H9 (cell line): ENCODE measurements at places on chromosomes 7 and 10. TPM values are rescaled to one million over a fixed set of nuclear protein-coding genes. Genes with fewer than 3 reads are reported as not detected.

HUS1 gene
- total RNA-seq: 43.1 and 44.5 TPM in 2 replicates

LRRC61 gene
- total RNA-seq: 24.4 and 27.4 TPM in 2 replicates

- no peak for DNase-seq
These were observed 20.8 kb downstream of the LAT2 start for GRCh38 chr7:74230446-74231231.

- no peak for DNase-seq
These were observed 340.7 kb downstream of the EXOC4 start for GRCh38 chr7:133593561-133593960.

TMEM225B gene
- 0.44 TPM in 1 of 2 replicates, not detected in the other for total RNA-seq

- DNase-seq: no peak
These were observed 37.0 kb upstream of the LRRC17 start for GRCh38 chr7:102875700-102876295.

- no peak for DNase-seq
These were observed 168.9 kb upstream of the TMEM72 start for GRCh38 chr10:44742248-44742647.

DNA sequence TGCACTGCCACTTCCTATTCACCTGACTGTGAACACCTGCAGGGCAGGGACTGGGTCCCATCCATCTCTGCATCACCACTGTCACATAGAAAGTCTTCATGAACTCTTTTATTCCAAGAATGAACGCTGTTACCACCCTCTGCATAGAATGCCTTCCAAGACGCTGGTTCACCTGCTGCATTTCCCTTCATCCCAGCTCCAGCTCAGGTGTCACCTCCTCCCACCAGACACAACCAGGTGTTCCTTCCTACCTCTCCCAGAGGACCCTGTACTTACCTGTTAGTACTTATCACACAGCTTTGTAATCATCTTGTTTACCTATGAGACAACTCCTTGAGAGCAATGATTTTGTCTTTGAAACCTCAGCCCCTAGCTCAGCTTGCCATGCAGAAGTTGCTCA, 31.1 kb downstream of the SORBS1 start:
- DNase-seq: no peak

GRCh38 chr7:7977774-7978173, 9.2 kb downstream of the GLCCI1 start:
- no peak for DNase-seq

DNA sequence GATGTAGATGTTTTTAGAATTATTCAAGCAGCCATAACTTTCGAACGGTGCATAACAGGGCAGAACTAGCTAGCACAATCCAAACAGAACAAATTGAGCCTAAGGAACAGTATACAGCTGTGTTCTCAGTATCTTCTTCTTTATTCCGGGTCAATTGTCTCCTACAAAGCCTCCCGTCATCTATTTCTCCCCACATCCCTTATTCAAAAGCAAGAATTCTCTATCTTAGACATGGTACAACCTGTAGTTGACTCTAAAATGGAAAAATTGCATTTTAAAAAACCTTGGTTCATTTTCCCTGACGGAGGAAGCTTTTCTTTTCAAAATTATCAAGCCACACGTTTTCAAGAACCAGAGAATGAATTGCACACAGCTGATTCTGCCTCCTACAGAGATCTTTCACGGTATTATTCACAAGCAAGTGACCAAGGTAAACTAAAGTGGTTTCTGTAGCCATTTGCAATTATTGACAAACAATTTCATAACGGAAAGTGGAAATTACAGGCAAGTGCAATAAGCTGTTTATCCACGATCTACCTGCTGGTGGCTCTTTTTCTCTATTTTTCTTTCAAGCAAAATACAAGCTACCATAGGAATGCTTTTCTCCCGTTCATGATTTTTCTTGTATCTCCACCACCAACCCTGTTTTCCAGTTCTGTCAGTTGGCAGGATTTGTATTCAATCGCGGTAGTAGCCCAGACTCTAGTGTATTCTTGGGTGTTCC, 2.3 kb downstream of the GRM8 start:
- DNase-seq: no peak

GRCh38 chr7:129803546-129804081, 149.1 kb downstream of the UBE2H start:
- DNase-seq: no peak
